Globus pallidus (tissue), 1 donor: ENCODE measurements at places on chromosomes 7 and 10.

DNA sequence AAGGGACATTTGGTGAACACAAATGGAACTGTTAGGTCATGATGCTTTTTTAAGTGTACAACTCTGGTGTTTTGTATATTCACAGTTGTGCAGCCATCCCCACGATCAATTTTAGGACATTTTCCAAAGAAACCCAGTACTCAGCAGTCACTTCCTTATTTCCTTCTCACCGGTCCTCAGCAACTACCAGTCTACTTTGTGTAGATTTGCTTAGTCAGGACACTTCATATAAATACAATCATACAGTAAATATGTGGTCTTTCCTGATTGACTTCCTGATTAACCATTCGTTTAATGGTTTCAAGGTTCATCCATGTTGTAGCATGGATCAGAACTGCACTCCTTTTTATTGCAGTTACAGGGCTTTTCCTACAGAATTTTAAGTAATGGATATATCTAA lies 14.4 kb downstream of the SGPL1 start:
- no peak for DNase-seq

- DNase-seq, result no peak
Observed at GRCh38 chr7:157347217-157347904, 10.6 kb downstream of the DNAJB6 start.

GRCh38 chr7:12303495-12303894 lies 92.4 kb downstream of the TMEM106B start:
- DNase-seq, result no peak

GRCh38 chr7:134290286-134290685 lies 26.4 kb downstream of the SLC35B4 start:
- no peak for DNase-seq

GRCh38 chr10:34498821-34499220 lies 316.3 kb downstream of the PARD3 start:
- no peak for DNase-seq

DNA sequence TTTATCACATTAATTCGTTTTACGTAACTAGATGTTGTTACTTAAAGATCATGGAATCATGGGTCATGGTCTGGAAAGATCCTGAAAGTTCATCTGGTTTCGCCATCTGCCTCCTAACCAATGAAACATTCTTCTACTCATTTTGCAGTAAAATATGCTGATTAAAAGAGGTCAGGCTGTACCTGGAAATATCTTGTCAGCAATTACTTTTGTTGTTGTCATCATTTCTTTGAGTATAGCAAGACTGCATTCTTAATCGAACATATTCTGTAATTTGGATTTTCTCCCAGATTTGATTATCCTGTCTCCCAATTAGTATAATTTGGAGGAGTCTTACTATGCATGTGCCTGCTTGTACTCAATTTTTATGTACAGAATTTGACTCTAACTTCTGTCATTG lies 833.7 kb downstream of the GRM8 start:
- DNase-seq, result no peak

GRCh38 chr10:76149602-76150138 lies 718.2 kb downstream of the LRMDA start:
- no peak for DNase-seq

DNA sequence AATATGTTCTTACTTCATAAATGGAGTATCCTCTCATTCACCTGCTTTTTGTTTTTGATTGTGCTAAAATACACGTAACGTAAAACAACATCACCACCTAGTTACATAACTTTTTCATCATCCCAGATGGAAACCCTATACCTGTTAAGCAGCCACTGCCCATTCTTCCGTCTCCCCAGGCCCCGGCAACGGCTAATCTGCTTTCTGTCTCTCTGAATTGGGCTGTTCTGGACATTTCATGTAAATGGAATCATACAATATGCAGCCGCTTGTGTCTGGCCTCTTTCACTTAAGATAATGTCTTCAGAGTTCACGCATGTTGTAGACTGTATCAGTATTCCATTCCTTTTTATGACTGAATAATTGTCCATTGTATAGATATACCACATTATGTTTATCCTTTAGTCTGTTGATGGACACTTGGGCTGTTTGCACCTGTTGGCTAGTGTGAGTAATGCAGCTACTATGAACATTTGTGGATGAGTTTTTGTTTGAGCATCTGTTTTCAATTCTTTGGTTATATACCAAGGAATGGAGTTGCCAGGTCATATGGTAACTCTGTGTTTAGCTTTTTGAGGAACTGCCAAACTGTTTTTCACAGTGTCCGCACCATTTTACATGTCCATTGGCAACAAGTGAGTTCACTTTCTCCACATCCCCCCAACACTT lies 14.1 kb upstream of the SUN1 start:
- DNase-seq, result no peak

DNA sequence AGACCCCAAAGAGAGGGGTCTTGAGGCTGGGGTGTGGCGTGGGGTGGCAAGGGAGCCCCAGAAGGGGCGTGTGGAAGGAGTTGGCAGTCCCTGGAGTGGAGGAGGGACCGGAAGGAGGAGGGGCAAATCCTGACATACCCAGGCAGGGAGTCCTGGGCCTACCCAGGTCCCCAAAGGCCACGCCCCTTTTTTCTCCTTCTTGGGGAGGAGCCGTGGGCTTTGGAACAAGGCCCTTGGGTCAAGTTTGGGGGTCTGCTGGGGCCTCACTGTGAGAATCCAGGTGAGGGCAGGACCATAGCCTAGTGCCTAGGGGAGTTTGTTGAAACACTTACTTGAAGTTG lies 1.2 kb upstream of the SMARCD3 start:
- DNase-seq, result no peak

- DNase-seq, result no peak
Observed at GRCh38 chr10:22570234-22570633, 144.1 kb downstream of the PIP4K2A start.

- DNase-seq, result no peak
Observed at GRCh38 chr7:151758622-151759540, 118.0 kb downstream of the PRKAG2 start.

GRCh38 chr10:132764108-132764507 lies 21.8 kb downstream of the NKX6-2 start:
- DNase-seq, result no peak

- DNase-seq, result no peak
Observed at GRCh38 chr7:44281811-44282600, 43.4 kb downstream of the CAMK2B start.

DNA sequence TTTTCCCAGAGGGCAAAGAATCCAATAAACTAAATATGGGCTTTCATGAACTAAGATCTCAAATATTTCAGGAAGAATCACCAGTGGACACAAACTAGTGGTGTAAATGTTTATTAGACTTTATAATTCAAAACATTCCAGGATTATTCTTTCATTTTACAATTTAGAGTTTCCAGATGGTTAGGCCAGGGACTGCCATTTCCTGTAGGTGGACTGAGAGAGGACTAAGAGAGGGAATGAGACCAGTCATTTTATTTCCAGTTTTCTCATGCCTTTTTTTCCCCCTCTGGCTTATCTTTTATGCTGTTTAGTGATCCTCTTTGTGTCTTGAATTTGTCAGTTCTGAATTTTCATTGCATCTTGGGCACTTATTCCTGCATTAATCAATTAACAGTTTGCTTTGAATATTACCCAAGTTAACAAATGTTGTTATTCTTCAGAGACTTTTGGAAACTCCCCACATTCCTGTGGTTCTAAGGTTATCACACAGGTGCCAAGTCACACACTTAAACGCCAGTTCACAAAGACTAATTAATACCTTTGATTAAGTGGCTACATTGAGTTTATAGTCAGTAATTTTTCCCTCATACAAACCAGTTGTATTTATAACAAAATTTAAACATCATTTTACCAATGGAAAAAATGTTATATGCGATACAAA lies 12.3 kb downstream of the CISD1 start:
- no peak for DNase-seq

- DNase-seq, result no peak
Observed at GRCh38 chr7:82762880-82763279, 319.3 kb upstream of the CACNA2D1 start.

GRCh38 chr7:13282377-13282980 lies 595.0 kb downstream of the ARL4A start:
- DNase-seq, result peak; percentile 11

DNA sequence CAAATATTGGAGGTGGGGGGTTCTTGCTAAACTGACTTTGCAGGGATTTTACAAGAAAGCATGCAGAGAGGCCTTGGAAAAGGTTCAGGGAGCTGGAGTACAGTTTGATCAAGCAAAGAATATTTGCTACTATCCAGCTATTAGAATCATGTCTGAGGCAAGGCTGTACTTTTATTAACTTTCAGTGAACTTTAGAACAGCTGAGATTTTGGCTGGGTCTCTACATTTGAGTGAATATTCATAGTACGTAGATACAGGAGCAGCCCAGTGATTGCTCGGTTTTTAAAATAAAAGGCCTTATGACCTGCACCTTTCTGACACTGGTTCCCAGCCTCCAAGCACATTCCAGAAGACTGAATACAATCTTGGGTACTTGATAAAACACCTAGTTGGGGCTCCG lies 496.8 kb upstream of the AKR1E2 start:
- DNase-seq, result no peak

- DNase-seq, result no peak
Observed at GRCh38 chr10:36943544-36943943, 181.9 kb upstream of the ANKRD30A start.

DNA sequence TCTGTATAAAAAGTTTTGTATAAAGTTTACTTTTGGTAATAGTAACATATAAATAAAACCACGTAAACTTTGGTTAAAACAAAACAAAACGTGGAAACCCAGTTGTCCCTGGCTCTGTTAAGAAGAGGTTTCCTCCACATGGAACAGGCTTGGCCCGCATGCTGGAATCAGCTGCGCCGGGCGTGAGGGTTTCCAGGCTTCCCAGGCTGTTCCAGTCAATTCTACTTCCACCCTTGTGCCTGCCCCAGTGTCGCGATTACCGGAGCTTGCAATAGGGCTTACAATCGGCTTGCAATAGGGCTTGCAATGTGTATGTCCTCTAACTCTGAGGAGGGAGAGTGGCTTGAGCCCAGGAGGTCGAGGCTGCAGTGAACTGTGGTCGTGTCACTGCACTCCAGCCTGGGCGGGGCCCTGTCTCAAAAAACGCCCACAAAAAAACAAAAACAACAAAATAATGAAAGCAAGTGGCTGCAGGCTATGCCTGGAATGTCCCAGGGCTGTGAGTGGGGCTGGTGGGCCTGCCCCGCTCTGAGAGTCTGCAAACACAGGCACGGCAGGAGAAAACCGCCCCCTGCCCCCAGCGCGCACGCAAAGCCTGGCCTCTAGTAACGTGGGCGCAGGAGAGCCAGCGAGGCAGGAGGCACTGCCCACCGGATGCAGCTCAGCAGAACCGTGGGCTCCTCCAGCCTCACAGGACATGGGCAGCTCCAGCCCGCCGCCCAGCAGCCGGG lies 16.3 kb downstream of the CYP2W1 start:
- no peak for DNase-seq

DNA sequence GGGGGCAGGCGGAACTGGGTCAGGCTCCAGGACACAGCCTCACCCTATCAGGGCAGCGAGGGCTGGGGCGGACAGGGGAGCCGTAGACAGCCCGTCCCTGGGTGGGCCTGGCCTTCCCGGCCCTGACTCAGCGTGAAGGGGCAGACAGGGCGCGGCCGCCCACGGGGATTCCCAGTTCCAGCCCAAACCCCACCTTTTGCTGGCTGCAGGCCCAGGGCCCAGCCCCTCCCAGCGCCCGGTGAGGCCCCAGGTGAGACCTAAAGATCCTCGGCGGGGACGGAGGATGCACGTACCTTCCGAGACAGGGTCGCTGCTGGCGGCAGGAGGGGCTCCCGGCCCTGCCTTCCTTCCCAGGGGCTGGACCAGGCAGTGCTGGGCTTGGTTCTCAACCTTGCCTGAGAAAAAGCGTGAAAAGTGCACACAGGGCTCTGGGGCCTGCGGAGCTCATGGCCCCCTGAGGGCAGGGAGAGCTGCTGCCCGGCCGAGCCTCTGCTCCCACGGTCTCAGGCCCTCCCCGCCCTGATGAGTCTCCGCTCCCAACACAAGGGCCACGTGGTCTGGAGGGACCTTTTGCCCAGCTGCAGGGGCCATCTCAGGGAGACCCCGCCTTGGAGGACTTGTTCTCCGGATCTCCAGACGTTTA lies 43.9 kb upstream of the DNAJB6 start:
- no peak for DNase-seq

- no peak for DNase-seq
Observed at GRCh38 chr10:16182144-16182543, 254.7 kb upstream of the PTER start.

DNA sequence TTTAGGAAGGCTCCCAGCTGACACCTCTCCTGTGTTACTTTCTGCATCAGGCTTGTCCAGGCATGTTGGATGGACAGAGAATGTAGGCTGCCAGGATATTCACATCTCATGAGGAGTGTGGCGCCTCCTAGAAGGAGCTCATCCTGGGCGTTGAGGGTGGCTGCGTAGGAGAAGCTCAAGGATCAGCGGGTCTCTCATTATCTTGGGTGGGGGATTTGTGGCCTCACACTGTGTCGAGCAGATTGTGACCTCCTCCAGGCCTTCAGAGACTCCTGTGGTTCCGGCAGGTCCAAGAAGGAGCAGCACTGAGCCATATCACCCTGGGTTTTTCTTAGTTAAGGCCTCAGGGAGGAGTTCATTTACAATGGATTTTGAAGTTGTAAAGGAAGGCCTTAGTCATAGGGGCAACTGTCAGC lies 8.7 kb upstream of the COBL start:
- DNase-seq, result no peak

DNA sequence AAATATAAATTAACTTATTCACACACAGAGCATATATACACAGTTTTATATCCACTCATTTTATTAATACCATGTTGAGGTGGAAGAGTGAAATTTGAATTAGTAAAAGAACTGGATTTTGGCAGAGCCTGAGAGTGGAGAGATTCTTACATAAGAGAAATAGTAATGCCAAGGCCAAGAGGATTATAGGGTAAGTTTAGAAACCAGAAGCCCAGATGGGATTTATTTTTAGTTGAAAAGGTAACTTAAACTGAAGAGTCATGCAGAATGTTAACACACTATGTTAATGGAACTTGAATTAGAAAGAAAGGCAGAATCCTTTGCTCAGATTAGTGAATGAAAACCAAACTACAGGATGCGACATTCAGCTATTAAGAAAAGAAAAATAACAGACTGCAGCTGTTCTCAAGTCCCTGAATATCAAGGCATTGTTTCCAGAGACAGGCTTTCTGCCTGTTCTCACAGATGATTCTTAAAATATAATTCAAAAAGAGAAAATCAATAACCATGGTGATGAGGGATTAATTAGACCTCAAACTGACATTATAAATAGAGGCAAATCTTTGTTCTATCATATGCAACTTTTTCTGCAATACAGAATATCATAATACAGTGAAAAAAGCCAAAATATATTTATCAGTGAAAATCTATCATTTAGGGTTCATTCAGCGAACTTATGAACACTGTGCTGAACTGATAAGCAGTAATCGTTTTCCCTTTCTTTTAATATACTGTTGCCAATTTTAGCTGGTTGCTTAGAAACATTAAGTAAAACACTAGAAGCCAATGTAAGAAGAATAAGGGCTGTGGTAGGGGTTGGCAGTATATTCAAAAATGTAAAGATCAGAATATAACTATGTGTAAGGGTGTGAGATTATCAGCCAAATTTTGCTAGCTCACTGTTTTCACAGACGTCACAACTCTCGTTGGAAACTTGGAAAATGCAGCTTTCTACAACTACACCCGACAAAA lies 34.4 kb downstream of the HECTD2 start:
- DNase-seq, result no peak
